ENCODE measurements at places on chromosomes 7 and 10.
A peak's percentile ranks its signal among the peaks of the same experiment; 100 is the strongest.

DNA sequence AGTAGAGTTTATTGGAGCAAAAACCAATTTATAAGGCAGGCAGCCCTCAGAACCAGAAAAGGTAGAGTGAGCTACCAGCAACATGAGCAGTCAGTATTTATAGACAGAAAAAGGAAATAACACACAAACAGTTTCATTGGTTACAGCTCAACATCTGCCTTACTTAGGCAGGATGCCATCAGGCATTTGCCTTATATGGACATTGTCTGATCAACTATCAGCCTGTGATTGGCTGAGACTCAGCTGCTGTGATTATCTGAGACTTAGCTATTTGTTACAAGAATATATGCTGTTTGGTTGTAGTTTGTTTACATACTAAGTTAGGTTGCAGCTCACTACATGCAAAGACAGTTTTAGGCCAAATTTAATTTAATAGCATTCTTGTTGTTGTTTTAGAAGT lies 60.4 kb upstream of the CDK1 start:
- DNase-seq: no peak

DNA sequence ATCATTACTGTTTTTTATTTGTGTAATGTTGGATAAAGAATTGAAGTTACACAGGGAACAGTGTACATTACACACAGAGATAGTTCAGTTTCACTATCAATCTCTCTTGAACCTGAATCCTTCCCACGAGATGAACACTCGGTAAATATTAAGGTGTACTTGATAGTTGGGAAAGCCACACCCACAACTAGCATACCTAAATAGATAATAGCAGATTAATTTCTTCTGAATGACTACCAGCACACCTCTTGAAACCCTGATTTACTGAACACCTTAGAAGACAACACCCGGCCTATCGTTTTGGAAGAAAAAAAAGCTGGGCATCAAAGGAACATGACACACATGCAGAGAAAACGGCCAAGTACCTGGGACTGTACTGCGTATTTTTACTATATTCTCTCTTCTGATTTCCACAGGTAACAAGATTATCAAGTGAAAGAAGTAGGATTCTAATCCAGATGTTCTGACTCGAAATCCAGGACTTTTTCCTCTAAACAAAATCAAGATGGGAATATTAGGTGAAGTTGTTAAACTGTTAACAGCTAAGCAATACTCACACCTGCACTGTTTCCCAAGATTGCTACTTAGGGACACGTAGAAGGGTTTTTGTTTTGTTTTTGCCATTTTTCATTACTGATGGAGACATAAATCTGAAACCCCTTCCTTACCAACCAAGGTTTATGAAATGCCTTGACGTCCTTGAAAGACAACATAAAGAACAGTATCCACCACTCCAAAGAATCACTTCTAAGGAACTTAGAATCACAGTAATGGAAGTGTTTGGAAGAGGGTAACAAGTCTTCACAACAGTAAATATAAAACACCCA lies 1.0 kb downstream of the CCDC186 start:
- peak; percentile 28 for DNase-seq

DNA sequence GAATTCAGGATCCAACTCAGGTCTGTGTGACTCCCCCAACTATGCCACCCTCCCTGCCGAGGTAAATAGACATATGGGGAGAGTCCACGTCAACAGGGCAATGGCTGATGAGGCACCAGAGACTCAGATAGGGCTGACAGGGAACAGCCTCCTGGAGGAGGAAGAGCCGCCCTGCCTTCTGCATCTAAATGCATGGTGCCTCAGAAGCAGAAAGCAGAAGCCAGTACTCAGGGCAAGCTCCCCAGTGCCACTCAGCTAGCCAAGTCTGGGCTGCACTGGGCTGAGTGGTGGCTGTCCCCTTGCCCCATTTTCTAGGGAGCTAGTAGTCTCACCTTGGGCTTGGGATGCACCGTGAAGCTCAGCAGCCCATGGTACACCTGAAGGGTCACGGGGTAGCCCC lies 11.0 kb downstream of the RRP12 start:
- DNase-seq: no peak

DNA sequence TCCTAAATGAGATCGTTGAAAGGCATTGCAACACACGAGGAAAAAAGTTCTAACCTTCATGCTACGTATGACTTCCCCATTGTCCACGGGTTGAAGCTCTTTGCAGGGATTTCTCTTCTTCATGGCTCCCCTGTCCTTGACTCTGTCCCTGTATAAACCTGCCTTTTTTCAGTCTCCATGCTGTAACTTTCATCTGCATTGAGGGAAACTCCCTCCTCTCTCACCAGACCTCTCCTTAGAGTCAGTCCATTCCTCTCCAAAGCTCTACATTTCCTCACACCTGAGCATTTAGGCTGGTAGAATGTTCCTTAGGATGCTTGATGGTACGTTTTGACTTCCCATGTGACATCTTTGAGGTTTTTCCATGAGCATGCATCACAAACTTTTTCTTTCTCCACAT lies 134.2 kb upstream of the FAM171A1 start:
- DNase-seq: no peak

GRCh38 chr7:1455241-1455939 lies 3.9 kb downstream of the MICALL2 start:
- DNase-seq: no peak
